ENCODE measurements at places on chromosomes 1 and 21. TPM values are rescaled to one million over a fixed set of nuclear protein-coding genes. Genes with fewer than 3 reads are reported as not detected.

Gene CHRM3
- 4.8 TPM for total RNA-seq

Gene RNU1-1
- under 0.01 TPM for total RNA-seq

Gene LRRC3
- 6.4 TPM for total RNA-seq

Gene KRTAP21-2
- not detected for total RNA-seq

Gene SLC44A5
- 3.6 TPM for total RNA-seq

Gene ACTN2
- total RNA-seq: 0.48 TPM

Gene NCAM2
- total RNA-seq: 2.6 TPM

Gene OVAAL
- not detected for total RNA-seq

All from breast epithelium (tissue), 4 donors.